ENCODE measurements at places on chromosomes 11 and 22.

DNA sequence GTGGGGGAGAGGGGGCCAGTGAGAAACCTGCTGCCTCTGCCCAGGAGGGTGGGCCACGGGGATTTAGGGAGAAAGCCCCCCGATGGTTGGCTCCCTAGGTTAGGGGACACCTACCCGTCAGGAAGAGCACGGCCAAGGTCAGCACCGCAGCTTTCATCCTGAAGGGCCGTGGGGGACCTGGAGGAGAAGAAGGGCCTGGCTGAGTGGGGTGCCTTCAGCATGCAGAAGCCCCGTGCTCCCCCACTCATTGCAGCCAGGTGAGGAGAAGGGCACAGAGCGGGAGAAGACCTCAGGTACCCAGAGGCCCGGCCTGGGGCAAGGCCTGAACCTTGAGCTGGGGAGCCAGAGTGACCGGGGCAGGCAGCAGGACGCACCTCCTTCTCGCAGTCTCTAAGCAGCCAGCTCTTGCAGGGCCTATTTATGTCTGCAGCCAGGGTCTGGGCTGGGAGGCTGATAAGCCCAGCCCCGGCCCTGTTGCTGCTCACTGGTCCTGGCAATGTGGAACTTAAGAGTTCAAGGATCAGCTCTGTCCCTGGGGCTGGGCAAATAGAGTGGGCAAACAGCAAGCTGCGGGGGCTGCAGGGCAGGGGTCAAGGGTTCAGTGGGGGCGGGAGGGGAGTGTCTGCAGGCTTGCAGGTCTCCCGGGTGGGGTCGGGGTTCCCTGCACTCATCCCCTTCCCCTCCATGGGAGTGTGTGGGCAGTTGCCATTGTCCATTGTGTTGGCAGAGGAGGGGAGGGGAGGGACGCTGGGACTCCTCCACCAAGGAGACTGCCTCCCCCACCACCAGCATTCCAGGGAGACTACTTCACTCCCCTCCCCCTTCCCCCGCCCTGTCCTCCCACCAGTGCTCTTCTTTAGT is at the start of gene APOA1:
Gene APOA1 (minus strand): TSS at position 392 of the 861 bp plus-strand sequence. CDS start 235 bp downstream, at position 157.
- no peak for DNase-seq

DNA sequence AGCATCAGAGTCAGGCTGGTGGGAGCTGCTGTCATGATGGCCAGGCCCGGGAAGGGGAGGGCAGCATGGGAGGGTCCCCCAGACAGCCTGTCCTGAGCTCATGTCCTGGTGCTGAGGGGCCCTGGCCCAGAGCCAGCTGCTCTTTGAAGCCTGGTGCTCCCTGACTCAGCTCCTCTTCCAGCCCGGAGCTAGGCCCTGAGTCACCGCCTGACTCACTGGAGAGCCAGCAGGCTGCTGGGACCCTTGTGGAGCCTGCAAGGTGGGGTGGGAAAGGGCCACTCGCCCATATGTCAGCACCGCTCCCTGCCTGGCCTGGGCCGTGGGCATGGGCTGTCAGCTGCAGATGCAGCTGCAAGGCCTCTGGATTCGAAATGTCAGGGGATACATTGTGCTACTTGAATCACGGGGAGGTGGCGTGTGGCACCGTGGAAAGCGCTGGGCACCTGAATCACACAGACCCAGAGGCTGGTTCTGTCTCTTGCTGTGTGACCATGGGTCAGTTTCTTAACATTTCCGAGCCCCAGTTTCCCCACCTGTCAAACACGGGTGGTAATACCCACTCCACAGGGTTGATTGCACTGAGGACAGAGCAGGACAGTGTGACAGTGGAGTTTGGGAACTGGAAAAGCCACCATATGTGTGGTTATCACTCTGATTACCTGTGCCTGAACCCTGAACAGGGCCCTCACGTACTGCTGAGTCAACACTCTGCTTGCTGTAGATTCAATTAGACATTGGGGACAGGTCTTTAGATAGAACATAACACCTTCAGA is 4.4 kb downstream of the CACNA1I start:
- no peak for DNase-seq

DNA sequence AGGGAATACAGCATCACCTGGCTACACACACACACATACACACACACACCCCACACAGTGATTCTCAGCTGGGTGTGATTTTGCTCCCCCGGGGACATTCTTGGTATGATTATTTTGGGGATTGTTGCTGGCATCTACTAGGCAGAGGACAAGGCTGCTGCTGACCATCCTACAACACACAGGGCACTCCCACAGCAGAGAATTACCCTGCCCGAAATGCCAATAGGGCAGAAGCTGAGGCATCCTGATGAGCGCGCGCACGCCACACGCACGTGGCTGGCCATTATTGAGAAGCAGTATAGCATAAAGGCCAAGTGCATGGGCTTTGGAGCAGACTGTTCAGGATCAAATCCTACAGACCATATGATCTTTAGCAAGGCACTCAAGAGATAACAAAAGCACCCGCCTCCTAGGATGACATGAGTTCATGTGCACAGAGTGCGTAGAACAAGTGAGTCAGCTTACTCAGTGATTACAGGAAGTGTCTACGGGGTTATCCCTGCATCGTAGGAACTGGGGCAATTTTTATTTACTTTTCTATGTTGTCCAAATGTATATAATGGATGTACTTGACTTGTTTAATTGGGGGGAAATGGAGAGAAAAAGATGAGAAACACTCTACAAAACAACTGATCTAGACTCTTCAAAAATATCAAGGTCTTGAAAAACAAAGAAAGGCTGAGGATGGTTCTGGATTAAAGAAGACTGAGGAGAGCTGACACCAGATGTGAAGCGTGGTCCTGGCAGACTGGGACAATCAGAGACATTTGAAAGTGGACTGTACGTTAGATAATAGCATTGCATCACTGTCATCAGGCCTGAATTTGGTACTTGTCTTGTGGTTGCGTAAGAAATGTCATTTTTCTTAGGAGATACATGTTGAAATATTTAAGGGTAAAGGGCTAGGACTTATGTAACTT is 7.2 kb upstream of the EHD1 start:
- DNase-seq, result no peak

- no peak for DNase-seq
These were observed 1.0 kb downstream of the POU2AF3 start for GRCh38 chr11:111299101-111300026.

DNA sequence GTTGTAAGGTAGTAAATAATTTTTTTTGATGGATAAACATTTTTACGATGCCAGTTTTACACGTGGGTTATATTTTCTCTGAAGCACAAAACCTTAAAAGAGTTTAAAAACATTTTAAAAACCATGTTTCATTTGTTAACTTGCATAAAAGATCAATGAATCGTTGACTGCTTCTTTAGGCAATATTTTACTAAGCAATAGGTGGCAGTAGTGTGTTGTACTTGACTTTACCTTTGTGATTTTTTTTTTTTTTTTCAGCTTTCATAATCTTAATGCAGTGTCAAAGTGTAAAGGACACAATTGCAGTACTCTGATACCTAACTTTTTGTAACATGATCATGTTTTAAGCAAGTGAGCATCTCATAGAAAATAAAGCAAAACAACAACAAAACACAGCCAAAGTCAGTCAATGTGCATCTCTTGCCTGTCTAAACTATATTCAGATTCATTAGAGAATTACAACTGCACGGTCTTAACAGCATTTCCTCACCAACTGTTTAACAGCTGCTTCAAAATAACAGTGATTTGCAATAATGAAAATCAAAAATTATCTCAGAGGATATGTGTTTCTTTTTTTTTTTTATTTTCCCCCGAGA is 27.7 kb downstream of the DNAJC24 start:
- no peak for DNase-seq

Measured in CD8-positive, alpha-beta memory T cell (primary cell).